ENCODE measurements at places on chromosomes 7 and 10.

- no peak for DNase-seq
These were observed 82.1 kb upstream of the PDGFA start for GRCh38 chr7:601595-602340.

DNA sequence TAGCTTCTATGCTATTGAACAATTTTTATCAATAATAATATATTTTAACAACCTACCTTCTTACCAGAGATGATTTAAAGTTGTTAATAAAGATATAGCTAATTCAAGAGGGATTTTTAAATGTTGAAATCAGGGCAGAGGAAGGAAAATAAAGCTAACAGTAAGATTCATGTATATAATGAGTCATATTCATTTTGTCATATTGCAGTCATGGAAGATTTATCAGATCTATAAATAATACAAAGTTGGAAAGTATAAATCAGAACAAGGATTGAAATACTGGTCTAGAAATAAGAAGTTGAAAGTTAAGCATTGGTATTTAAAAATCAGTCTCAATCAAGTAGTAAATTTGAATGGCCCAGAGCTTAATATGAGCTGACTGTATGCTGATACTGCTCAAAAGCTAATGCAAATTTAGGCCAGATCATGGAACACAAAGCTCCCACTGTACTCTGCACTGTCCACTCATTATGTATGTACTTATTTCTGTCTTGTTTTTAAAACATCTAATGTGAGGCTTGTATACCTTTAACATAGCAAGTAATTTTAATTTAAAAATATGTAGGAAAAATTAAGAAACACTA is 196.9 kb downstream of the ZEB1 start:
- no peak for DNase-seq

- no peak for DNase-seq
These were observed 42.1 kb upstream of the CXCL12 start for GRCh38 chr10:44427037-44427436.

GRCh38 chr10:93124580-93125318 is 51.1 kb downstream of the CYP26A1 start:
- DNase-seq, result no peak

DNA sequence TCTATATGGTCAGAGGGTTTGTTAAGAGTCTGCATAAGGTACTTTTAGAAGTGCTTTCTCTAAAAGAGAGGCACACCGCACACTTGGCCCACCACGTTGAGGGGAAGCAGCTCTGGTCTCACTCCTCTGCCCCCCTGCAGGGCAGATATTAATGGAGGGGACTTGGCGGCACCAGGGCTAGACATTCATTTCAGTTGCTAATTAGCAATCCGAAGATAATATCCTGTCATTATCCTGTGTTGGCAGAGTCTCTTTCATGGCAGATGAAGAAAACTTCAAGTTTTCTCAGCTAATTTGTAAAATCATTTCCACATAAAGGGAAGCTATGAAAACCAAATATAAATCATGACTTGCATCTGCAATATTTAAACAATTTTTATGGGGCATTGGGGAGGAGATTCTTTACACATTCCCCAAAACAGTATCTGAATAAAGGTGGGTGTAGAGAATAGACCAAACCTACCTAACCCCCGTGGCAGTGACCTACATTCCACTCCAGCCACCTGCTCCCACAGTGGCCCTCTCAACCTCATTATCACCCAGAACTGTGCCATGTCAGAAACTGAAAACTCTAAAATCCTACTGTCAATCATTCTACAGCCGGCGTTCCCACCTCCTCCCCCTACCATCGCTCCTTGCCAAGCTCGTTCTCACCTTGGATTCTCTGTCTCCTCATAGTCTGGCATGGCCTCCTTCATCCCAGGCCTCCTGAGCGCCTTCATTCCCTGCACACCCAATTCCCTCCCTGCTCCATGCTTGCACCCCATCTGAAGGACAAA is 54.1 kb upstream of the STK17A start:
- no peak for DNase-seq

- no peak for DNase-seq
These were observed 167.3 kb upstream of the KMT2E start for GRCh38 chr7:104846731-104847130.

DNA sequence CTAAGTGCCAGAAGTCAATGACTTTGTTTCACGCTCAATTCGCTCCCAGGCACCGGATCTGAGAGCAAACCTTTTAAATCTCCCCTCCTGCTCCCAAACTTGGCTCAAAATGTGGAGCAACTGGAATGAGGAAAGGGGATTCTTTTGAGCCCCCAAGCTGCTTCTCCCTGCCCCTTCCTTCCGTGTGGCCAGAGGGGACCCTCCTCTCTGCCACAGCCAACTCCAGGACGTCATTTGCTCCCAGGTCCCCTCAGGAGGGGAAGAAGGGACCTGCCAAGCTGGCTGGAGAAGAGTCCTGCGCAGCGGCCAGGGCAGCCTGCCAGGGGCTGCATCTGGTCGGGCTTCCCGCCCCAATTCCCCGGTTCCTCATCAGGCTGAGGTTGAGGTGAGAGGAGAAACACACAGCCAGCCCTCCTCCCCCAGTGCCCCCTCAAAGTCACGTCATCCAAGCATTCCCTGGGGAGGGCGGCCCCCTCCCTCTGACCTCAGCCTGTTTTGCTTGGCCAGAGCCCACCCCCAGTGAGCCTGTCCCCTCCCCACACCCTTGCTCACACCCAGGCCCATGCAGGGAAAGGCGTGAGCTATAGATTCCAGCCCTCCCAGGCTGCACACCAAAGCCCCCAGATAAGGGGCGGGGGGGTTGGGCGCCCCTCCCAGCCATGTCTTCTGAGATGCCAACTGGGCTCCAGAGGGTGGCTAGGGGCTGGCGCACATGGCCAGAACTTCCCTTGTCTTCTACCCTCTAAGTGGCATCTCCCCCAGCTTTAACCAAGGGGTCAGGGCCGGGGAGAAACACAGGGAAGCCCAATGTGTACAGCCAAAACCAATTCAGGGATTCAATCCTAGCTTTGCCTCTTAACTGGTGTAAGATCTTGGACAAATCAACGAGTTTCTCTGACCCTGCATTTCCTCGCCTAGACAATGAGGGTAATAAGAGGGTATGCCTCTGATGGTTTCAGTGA is 35.0 kb downstream of the SH3PXD2A start:
- peak; percentile 43 for DNase-seq

- DNase-seq, result no peak
These were observed 183.9 kb downstream of the TCERG1L start for GRCh38 chr10:131127610-131128009.

DNA sequence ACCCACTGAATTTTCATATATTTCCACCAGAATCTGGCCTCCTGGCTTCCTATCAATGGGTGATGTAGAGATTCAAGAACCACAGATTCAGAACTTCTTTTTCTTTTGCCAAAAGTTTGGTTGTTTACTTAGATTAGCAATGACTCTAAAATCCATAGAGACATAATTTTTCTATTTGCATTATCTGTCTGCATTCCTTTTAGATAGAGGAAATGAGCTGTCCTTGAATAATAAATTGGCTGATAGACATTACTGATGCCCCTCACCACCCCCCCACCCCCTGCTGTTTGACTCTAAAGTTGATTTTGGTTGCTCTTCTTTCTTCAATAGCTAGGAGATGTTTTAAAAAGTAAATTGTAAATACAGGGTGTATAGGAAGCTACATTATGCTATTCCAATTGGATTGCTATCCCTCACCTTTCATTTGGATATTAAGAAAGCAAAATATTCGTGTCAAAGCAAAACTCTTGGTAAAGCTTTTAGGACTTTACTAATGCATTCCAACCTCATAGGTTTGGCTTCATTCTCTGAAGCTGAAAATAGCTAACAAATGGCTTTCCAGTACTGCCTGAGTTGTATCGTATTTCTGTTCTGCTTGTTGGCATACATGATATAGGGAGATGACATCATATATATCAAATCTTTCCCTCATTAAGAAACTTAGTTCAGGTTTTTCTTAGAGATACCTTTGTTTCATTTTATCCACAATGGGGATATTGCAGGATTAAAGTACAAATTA is 606.0 kb downstream of the ARL4A start:
- no peak for DNase-seq

GRCh38 chr10:125041856-125042506 is 100.1 kb downstream of the ZRANB1 start:
- DNase-seq, result no peak

DNA sequence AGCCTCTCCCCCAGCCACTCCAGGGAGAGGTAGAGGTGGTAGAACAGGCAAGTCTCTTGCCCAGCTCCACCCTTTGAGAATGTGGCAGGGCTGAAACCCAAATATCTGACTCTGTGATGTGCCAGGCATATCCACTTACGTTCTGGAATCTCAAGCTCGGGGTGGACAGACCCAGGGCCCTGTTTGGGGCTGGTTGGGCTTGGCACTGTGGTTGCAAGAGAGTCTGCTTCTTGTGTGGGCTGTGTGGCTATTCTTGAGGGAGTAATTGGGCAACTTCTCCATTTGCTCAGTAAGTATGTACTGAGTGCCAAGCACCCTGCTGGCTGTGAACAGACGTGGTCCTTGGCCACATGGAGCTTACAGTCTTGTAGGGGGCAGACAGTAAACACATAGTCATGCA is 4.7 kb downstream of the UBTD1 start:
- no peak for DNase-seq

- no peak for DNase-seq
These were observed 101.8 kb upstream of the FZD8 start for GRCh38 chr10:35743851-35744250.

DNA sequence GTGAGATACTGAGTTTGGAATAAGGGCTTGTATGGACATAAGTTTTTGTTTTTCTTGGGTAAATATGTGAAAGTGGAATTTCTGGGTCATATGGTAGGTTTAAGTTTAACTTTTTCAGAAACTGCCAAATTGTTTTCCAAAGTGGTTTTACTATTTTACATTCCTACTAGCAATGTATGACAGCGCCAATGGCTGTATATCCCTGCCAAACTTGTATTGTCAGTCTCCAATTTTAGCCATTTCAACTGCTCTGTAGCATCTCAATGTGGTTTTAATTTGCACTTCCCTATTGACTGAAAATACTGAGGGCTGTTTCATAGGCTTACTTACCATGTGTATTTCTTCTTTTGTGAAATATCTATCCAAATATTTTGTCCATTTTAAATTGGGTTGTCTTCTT is 90.5 kb upstream of the ZNF32 start:
- no peak for DNase-seq

GRCh38 chr10:113086282-113086681 is 136.2 kb downstream of the TCF7L2 start:
- DNase-seq, result no peak

DNA sequence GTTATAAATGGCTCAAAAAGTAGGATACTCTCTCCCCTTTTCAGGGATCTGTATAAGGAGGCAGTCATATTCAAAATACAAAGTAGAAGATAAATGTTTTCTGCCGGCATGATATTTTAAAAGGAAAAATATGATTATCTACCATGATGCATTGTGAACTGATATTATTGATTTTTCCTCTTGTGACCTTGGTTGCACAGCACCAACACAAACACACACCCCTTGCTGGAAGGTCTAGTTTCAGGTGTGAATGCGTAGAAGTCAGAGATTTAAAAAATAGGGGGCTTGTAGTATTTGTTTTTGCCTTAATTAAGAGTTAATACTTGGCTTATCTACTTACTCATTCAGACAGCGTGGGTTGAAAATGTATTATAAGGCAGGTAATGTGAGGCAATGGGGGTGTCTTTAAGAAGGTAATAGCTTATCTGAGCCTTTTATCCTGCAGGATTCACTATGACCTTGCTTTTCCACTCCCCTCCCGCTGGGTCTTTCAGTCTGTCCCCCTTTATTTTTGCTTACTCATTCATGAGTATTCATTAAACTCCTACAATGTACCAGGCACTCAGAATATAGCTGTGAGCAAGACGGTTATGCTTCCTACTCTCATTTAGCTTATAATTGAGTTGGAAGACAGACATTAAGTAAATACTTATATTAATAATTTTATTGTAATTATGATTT is 390.6 kb downstream of the SDK1 start:
- DNase-seq, result no peak

DNA sequence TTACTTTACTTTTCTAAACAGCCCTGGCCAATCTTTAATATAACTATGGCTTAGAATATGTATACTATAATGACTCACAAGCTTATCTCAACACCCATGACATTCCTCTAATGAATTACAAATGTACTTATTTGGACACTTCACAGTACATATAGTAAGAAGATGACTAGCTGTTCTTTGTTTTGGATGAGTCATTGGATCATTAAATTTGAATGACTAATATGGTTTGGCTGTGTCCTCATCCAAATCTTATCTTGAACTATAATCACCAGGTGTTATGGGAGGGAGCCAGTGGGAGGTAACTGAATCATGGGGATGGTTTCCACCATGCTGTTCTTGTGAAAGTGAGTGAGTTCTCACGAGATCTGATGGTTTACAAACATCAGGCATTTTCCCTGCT is 807.5 kb upstream of the SORCS1 start:
- DNase-seq, result no peak

GRCh38 chr7:15607529-15608210 is 45.9 kb upstream of the AGMO start:
- DNase-seq, result peak; percentile 1

GRCh38 chr7:26533217-26533616 is 241.6 kb downstream of the SNX10 start:
- DNase-seq, result no peak

GRCh38 chr7:132465516-132465915 is 110.8 kb downstream of the PLXNA4 start:
- DNase-seq, result no peak

DNA sequence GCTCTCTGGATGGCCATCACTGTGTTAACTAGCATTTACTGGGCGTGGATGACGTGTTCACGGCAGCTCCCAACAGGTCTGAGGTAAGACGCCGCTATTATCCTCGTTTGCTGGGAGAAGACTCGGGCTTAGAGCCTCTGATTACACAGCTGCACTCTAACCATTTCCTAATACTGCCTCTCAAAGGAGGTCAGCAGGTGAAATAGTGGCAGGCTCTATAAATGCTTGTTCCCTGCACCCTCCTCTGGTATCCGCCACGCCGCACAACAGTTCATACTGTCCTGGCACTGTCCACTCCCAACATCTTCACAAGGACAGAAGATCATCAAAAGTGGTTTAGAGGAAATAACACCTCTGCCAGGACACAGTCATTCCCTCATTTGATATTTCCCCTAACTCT is 28.3 kb downstream of the HIPK2 start:
- no peak for DNase-seq

GRCh38 chr7:131652934-131653333 is 96.5 kb upstream of the PODXL start:
- no peak for DNase-seq

DNA sequence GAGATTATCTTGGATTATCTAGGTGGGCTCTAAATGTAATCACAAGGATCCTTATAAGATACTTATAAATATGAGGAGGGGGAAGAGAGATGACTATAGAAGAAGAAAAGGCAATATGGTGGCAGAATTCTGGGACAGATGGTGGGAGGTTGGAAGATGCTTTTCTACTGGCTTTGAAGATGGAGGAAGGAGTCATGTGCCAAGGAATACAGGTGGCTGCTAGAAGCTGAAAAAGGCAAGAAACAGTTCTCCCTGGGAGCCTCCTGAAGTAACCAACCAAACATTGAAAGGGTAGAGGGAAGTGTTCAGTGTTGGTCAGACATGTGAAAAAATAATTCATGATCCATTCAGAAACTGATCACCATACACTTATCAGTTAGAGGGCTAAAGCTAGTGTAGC is 213.3 kb downstream of the WDR11 start:
- no peak for DNase-seq

Measured in NCI-H1694 (cell line).